ENCODE measurements at places on chromosomes 5 and 9.
A peak's percentile ranks its signal among the peaks of the same experiment; 100 is the strongest.

DNA sequence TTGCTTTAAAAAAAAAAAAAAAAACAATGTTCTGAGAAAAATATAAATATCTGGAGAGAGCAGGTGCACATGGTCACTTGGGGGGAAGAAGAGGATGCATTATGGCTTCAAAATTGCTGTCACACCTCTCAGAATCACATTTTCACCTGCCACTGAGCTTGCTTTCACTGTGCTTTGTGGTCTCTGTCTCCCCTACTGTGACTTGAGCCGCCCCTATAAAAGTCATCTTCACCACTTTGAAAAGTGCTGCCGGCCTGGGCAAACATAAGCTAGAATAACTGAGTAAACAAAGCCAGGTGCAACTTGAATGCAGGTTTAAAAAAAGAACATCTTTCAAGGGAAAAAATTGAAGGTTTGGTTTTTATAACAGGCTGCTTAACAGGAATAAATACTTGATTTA is 368.1 kb upstream of the GRIA1 start:
- peak; percentile 86 for DNase-seq

- DNase-seq: no peak
Measured at GRCh38 chr5:158940977-158941376, 158.7 kb downstream of the EBF1 start.

- DNase-seq: no peak
Measured at GRCh38 chr5:160685219-160685618, 166.8 kb downstream of the ATP10B start.

DNA sequence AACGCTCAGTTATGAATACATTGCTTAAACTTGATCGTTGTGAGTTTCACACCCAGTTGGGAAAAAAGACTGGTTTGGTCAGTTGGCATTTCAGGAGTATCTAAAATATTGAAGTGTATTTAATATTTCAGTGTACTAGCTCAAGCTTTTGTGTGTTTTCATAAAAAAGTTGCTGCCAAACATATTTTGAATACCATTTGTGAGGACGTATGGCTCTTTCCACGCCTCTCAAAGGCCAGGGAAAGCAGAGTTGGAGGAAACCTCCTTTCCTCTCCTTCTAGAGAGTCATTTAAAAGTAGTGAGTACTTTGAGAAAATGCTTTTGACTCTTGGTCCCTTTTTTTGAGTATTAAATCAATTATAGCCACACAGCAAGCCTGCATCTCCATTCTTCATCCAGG is 43.2 kb upstream of the ANKRD33B start:
- DNase-seq: no peak

- no peak for DNase-seq
Measured at GRCh38 chr5:178399701-178400095, 167.1 kb upstream of the PHYKPL start.

- DNase-seq: no peak
Measured at GRCh38 chr9:33924978-33925797, 108.2 kb downstream of the UBE2R2 start.

DNA sequence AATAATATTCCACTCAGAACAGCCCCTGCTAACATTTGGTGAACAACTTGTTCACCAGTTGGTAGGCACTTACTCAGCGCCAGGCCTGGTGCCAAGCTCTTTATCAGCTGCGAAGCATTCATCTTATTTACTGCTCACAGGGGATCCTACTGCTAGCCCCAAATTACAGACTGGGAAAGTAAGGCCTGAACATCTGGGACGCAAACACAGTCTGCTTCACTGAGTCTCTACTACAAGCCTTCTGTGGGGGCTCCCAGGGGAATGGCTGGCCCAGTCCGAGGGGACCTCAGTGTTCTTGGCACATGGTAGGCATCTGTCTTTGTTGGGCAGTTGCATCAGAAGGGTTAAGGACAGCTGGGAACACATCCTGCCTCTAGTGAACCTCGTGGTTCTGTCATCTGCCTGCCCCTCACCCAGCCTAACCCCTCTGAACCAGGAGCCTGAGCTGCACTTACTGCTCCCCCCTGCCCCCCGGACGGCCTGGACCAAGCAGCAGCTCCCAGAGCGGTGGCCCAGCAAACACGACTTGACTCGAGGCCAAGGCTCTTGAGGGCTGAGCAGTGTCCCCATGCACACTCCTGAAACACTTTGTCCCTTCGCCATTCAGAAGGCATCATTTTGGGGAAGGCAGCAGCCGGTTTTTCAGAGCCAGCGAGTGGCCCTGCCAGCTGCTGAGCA is at the start of gene PHYHD1:
Gene PHYHD1, plus strand, starts transcription at position 602 of the 678 bp plus-strand sequence. CDS start 1,342 bp downstream, outside the sequence.
- DNase-seq: peak; percentile 81

- no peak for DNase-seq
Measured at GRCh38 chr5:80399526-80400239, 8.2 kb upstream of the ZFYVE16 start.

DNA sequence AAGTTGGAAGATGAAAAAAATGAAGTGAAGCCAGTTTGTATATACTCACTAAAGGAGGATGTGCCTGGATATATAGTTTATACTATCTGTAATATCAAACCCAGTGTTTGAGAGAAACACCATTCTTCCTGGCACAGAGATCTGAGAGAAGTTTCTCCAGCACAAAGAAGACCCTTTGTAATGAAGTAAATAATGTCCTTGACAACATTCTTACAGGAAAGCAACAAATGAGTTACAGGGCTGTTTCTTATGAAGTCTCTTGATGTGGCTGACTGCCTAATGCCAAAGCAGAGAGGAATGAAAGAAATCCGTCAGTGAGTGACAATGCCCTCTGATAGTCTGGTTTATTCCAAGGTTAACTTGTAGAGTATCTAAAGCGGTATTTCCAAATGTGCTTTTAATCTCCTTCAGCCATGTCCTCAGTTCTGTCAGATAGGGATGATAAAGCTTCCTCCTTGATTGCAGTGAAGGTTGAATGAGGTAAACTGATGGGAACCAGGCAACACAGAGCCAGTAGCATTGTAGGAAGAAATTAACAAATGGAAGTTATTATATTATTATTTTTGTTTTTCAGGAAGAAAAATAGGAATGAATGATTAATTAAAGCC is 123.1 kb upstream of the ZNF608 start:
- DNase-seq: no peak

DNA sequence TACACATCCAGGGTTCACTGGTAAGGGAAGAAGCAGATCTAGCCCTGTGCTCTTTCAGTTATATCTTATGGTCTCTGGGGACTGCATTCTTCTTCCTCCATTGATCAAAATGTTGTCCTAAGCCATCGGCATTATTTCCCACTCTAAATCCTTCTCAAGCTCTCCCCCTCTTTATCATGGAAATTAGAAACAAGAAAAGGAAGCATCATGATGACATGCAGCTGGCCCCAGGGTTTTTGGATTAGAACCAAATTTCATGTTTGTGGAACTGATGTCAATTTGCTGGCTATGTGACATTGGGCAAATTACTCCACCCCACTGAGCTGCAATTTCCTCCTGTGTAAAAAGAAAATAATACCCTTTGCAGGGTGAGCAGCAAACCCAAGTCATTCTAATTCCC is 39.5 kb downstream of the MFAP3 start:
- DNase-seq: peak; percentile 34

DNA sequence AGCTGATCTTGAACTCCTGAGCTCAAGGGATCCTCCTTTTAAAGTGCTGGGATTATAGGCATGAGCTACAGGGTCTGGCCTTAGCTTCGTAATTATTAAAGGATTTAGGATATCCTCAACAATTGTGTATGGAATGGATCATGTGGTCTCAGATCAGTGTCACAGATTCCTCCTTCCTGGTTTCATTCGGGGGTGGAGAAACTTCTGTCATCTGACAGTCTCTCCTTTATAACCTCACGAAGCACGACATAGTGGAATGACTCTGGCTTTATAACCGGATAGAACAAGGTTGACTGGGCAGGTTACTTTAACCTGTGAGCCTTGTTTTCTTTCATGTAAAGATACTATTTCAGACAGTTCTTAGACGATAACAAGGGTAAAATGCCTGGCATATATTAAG is 4.4 kb upstream of the GNG10 start:
- no peak for DNase-seq

DNA sequence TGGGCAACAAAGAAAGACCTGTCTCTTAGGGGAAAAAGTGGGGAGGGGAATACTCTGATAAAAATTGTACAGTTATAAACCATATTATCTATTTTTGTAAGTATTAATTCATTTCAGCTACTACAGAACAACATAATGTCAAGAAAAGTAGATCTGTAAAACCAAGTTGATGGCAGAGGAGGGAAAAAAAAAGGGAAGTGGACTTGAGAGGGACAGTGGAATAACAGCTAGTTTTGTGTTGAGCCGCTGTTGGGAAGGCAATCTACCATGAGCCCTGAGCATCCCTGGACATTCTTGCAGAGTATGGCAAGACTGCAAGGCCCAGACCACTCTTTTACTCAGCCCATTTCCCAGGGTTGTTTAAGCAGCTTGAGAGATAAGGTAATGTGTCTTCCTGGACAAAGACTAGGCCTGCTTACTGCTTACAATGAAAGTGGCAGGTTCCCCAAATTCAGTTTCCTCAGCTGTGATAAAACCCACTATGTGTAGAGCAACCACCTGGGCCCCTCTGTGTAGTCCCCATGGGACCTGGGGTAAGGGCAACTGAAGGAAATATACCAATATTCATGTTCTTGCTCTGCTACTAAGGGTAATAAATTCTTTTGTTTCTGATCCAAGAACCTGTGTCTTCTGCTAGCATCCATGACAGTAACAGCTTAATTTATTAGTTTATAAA is 25.0 kb downstream of the CEP120 start:
- DNase-seq: no peak

- no peak for DNase-seq
Measured at GRCh38 chr5:10387690-10388089, 34.2 kb downstream of the MARCHF6 start.

DNA sequence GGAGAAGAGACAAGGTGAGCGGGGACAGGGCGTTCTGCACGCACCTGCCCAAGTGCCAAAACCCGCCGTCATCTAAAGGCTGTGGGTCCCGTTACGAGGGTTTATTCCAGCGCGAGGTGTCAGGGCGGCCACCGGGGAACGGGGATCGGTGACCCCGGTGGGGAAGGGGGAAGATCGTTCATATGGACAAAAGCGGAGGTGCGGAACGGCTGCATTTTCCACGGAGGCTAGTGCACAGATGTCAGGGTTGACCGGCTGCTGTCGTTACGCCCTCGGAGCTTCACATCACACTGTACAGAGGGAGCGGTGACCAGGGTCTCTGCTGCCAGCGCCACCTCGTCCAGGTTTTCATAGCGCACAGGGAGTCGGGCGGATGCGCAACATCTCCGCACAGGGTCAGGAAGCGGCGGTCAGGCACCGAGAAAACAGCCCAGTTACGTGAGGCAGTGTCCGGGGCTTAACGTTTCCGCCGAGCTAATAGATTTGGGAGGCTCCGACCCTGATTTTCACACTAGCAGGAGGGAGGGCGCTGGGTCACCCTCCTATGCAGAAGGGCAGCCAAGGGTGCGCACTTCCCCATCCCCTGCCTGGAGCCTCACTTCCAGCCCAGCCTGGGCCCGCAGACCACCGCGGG is 13.5 kb downstream of the BTNL9 start:
- no peak for DNase-seq

DNA sequence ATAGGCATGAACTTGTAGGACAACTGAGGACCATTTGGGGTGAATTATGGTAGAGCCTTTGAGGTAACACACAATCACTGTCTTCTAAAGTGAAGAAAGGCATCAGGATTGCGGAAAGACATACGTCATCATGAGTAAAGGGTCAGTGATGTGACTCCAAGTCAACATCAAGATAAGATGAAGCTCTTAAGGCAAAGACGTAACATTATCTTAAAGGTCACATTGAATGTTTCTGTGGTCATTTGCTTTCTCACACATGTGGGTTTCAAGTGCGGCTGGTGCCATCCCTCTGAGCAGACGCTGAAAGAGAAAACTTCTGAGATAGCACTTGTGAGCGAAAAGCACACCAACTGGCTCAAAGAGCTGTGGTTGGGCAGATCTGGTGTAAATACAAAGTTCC is 63.3 kb upstream of the GRAMD2B start:
- no peak for DNase-seq

- no peak for DNase-seq
Measured at GRCh38 chr9:125486152-125486508, 220.9 kb downstream of the MAPKAP1 start.

DNA sequence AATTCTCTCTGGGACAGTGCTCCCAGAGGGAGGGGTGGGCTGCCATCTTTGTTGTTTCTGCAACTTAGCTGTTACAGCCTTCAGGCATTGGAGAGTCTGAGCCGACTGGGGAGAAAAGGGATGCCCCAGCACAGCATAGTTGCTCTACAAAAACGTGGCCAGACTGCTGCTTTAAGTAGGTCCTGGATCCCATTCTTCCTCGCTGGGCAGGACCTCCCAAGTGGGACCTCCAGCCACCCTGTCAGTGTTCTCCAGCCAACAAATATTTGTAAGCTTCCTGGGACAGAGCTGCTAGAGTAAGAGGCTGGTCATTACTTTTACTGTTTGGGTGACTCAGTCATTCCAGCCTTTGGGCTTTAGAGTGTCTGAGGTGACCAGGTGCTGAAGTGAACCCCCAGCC is 292.7 kb upstream of the NREP start:
- DNase-seq: no peak

- no peak for DNase-seq
Measured at GRCh38 chr5:604391-604831, 7.7 kb upstream of the CEP72 start.

- DNase-seq: no peak
Measured at GRCh38 chr9:112011051-112011620, 114.5 kb downstream of the UGCG start.

DNA sequence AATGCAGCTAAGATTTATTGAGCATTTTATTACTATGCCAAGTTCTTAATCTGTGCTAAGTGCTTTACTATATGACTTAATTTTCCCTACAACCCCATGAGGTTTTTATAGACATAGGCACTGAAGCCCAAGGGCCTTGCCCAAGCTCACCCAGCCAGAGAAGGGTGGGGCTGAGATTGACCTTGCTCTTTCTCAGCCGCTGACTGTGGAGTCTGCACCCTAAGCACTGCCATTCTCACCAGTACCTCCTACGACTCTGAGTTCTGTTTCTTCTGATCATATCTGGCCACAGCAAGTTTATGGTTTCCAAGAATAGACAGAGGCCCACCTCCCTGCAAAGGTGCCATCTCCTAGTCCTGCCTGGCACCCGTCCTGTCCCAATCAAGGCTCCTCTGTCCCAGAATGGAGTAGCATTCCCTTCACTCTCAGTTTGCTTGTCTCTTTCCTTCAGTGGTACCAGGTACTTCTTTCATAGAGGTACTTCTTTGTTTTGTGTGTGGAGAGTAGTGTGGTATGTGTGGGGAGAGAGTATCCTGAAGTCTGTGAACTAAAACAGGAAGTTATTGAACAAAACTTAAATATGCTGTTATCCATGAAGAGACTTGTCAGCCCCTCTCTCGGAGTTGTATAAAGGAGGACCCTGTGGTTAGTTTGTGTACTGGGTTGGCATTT is 42.6 kb downstream of the CSF1R start:
- DNase-seq: no peak

- no peak for DNase-seq
Measured at GRCh38 chr9:11352612-11353011, 739.8 kb upstream of the PTPRD start.

- DNase-seq: no peak
Measured at GRCh38 chr5:59746241-59746765, 147.2 kb downstream of the PDE4D start.

DNA sequence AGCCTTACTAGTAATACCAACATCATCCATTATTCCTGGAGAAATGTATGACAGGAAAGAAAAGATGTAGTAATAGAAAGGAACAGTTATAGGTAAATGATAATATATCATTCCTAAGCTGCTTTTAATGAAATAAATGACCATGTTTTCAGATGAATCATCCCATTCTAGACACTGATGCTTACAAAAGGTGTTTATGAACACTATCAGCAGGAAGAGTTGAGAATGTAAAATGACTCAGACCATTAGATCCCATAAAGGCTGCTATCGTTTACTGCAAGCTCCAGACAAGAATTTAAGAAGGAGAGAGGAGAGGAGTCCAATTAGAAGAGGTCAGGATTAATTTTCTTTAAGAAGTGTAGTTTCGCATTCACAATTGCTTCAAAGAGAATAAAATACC is 1033.5 kb downstream of the EFNA5 start:
- DNase-seq: no peak
